ENCODE measurements at places on chromosomes 5 and 9.

- no peak for DNase-seq
These were observed 8.4 kb downstream of the CCDC69 start for GRCh38 chr5:151215546-151215880.

- no peak for DNase-seq
These were observed 191.7 kb downstream of the GABBR2 start for GRCh38 chr9:98516897-98517503.

DNA sequence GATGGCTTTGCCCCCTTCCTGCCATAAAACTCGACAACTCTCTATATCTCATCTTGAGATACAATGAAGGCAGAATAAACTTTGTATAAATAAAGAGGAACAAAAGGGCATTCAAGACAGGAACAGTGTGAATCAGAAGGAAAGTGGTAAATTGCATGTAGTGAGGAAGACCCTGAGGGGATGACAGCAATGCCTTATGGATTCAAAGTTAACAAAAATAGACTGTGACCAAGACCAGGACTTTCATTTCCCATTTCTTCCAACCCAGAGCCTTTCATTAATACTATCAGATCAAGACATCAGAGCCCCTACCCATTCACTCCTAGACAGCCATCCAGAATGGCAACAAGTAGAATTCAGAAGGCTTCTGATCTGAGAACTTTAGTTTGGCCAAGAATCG is 46.4 kb upstream of the ZNF462 start:
- DNase-seq: no peak

- DNase-seq: peak; percentile 94
These were observed 73.0 kb downstream of the GADD45G start for GRCh38 chr9:89677702-89678395.

DNA sequence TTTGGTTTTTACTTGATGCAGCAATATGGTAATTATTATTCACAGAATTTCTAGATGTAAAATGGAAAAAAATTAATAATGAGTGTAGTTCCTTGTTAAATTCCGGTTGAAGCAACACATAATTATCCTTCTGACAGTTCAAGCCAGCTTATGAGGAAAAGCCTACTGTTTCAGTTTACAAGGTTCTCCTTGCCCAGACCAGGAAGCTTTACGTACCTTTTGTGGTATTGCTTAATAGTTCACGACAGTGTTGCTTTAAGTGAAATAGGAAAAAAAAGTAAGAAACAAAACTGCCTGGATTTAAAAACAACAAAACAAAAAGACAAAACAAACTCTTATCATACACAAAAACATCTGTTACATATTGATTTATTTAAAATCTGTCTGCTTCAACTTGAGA is 547.3 kb upstream of the C9orf72 start:
- DNase-seq: no peak

GRCh38 chr5:141354900-141355469 is at the start of gene PCDHGA4:
Gene PCDHGA4, plus strand, starts transcription at chr5:141355021. Its CDS starts 87 bp downstream, at chr5:141355108.
- DNase-seq: no peak

- no peak for DNase-seq
These were observed 86.9 kb upstream of the PITX1 start for GRCh38 chr5:135120951-135121350.

DNA sequence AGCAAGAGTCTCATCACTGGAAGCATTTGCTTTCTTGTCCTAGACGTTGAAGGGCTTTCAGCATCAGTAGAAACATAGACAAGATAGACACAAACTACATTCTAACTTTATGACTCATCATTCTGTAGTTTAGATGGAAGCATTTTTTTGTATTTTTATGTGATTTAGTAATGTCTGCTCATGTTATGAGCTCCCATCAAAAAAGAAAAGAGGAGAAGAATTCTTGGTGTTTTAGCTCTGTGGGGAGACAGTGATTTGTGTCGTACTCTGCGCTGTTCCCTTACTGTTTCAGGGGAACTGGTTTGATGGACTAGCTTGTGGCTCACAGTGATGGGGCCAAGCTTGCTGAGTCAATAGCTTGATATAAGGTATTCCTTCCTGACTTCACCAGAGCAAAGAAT is 159.2 kb upstream of the WWC1 start:
- no peak for DNase-seq

DNA sequence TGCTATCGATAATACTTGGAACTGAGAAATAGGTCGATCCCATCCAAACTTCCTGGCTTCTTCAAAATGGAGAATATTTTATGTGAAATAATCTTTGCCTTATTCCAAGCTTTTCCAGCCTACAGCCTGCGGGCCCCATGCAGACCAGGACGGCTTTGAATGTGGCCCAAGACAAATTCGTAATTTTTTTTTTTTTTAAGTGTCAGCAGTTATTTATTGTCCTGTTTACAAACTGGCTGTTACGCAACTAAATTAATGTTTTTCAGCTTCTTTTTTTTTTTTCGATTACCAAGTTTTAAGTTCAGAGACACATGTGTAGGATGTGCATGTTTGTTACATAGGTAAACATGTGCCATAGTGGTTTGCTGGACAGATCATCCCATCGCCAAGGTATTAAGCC is 411.7 kb upstream of the EDIL3 start:
- no peak for DNase-seq

GRCh38 chr9:137785704-137786161 is 91.8 kb upstream of the CACNA1B start:
- peak; percentile 54 for DNase-seq

DNA sequence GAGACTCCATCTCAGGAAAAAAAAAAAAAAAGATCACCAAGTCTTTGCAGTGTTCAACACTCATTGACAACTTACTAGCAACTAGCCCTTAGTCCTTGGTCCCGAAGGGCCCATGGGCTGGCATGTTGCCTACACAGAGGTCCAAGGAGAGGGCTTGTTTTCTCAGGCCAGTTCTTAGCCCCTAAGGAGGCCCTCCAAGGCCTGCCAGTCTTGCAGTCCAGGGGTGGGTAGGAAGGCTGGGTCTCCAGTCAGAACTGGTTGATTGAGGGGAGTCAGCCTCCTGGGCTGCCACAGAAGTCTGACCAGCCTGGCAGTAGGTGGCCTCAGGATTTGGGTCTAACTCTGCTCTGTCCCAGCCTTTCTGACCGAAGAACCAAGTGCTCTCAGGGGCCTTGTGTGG is 32.7 kb downstream of the IER5L start:
- DNase-seq: no peak

DNA sequence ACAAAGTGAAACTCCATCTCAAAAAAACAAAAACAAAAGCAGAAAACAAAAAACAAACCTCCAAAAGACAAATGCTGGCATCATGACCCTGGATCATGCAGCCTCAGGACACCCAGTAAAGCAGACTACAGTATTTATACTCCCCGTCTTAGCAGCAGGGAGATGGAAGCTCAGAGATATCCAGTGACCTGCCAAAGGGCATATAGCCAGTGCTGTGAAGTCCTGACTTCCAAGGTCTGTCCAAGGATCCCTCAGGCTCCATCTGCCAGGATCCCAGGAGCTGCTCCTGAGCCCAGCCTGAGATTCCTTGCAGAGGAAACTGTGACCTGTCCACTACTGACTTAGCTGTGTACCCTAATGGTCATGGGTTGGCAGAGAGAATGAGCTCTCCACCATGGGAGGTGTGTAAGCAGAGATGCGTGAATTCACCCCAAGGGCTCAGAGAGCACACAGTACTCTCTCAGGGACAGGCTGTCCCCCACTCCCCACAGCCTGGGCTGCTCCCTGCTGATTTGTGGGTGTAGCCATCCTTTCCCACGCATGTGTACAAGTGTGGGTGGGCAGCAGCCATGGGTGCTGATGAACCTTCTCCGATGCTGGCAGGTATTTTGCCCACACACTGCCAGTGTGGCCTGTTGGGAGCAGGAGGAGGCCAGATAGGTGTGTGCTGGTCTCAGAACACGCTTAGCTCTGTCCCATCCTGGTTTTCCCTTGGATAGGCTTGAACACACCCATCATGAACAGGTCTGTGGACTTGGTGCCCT is 2.1 kb upstream of the WNK2 start:
- no peak for DNase-seq

- peak; percentile 54 for DNase-seq
These were observed 22.2 kb upstream of the JADE2 start for GRCh38 chr5:134503088-134503936.

- no peak for DNase-seq
These were observed 151.3 kb upstream of the TMEM161B start for GRCh38 chr5:88419931-88420330.

DNA sequence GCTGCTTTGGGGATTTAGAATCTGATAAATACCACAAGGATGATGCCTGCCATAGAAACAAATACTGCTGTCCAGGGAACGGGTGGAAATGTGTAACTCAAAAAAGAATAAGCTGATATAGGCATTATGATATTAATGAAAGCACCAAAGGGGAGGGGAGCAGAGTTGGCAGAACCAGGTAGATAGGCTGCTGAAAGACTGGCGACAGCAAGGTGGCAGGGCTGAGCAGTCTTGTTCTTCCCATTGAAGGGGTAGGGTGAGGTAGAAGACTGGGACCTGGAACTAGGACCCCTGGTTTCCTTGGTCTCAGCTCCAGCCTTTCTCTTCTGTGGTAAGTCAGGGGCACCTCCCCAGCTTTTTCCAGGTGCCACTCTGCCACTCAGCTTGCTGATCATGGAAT is 31.4 kb upstream of the TMOD1 start:
- peak; percentile 59 for DNase-seq

GRCh38 chr9:115046199-115046598 is 71.8 kb downstream of the TNC start:
- no peak for DNase-seq

DNA sequence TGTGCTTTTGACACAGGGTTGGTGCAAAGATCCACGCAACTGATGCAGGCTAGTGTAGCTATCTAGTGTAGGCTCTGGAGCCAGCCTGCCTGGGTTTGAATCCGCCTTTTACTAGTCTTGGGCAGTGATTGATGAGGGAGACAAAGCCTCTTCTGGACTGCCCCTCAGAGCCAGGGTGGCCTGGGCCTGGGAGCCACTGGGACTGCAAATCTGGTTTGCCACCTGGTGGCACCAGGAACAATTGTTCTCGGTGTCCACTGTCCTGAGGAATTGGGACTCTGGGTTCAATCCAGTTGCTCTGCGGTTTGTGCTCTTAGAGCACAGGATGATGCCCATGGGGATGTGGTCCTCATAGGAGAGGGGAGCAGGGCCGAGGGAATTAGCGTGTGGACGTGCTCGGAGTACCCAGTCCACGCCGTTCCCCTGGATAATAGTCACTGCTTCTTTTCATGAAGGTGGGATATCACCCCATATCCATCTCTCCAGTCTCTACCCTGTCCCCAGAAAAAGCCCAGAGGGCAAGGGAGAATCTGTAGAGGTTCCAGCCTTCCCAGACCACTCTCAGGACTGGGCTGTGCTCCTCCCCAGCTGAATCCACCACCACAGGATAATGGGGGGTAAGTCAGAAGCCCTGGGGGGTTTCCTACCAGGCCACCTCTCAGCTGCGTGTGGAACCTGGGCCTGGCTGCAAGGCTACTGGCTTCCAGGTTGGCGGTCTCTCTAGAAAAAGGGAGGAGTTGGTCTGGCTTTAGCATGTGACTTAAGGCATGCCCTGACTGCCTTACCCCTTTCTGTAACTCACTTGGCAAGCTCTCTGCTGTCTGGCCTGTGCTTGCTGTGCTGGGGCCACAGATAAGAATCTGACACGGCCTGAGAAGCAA is 1.9 kb downstream of the B4GALT7 start:
- no peak for DNase-seq

- no peak for DNase-seq
These were observed 450.5 kb downstream of the ELAVL2 start for GRCh38 chr9:23375511-23375910.

- DNase-seq: no peak
These were observed 13.8 kb downstream of the ICE1 start for GRCh38 chr5:5436203-5436760.

GRCh38 chr9:111925017-111925770 is 28.6 kb downstream of the UGCG start:
- no peak for DNase-seq

- no peak for DNase-seq
These were observed 231.0 kb downstream of the FRMD3 start for GRCh38 chr9:83307066-83307724.

GRCh38 chr5:151677776-151678545 is 8.8 kb downstream of the SPARC start:
- no peak for DNase-seq

- DNase-seq: no peak
These were observed 24.1 kb upstream of the CER1 start for GRCh38 chr9:14746626-14747025.

- no peak for DNase-seq
These were observed 21.3 kb downstream of the PWWP2A start for GRCh38 chr5:160097991-160098390.

- DNase-seq: no peak
These were observed 26.8 kb downstream of the YIPF5 start for GRCh38 chr5:144143625-144144024.

GRCh38 chr9:7265181-7265580 is 507.4 kb downstream of the KDM4C start:
- DNase-seq: no peak

GRCh38 chr9:131865446-131866195 is 125.7 kb upstream of the RAPGEF1 start:
- DNase-seq: no peak

DNA sequence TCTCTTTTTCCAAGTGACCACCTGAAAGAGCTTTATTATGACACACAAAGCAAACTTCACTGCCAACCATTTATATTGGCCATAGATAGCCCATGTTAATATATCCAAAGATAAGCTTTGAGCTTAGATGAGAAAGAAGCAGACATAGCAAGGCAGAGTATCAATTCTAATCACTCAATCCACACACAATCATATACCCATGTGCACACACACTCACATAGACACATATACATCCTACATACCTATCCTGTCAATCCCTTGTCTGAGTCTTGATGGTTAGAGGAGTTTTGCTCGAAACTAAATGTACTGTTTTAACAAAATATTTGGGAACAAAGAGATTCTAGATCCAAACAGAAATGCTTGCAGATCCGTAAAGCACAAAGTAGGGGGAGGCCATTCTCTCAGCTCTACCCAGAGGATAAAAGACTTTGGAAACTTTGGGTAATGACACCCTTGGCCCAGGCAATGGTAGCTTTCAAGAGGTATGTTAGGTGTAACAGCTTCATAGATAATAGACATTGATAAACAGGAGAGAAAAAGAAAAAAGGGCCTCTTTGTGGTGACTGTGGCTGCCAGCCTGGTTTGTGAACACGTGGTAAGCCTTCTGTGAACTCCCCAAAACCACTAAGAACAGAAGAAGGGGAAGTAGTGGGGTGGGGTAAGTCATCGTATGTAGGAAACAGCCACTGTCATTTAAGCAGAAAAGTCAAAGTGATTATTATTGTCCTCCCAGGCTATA is 121.6 kb downstream of the TLR4 start:
- DNase-seq: no peak

DNA sequence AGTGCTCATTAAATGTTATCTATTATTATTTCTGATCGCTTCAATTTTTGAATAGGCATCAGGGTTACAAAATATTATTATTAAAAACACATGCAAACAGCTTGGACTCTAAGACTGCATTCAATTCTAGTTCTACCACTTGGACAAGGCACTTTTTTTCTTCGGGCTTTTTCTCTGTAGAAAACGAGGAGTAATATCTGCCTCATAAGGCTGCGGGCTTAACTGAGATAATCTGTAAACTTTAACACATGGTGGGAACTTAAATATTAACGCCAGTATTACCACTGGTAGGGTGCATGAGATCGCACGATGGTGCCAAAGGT is 511 bp upstream of the SPDL1 start:
- DNase-seq: no peak

GRCh38 chr5:39648085-39648847 is 223.5 kb upstream of the DAB2 start:
- DNase-seq: no peak

All from iPS-NIHi11 (cell line).